NCI-H2227 treated with DMSO at 0.1 percent for 48 hours (cell line): ENCODE measurements at places on chromosomes 4 and X.

DNA sequence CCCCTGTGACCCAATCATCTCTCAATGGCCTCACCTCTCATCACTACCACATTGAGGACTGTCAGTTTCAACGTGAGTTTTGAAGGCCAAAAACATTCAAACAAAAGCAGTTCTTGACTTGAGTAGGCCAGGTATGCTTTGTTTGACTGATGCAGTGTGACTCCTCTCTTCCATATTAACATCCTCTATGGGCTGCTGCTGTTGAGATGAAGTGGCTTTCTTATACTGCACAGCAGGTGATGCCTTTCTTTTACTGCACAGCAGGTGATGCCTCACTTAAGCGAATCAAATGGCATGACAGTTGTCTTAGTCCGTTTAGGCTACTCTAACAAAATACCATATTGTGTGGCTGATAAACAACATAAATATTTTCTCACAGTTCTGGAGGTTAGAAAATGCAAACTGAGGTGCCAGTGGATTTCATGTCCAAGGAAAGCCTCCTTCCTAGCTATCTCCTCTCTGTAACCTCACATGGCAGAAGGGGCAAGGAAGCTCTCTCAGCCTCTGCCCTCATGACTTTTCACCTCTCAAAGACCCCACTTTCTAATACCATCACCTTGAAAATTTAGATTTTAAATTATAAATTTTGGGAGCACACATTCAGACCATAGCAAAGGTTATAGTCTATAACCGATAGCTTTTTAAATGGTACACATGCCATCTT lies 2267.9 kb upstream of the AGA start:
- no peak for DNase-seq

GRCh38 chr4:113666386-113667114 lies 95.0 kb downstream of the CAMK2D start:
- no peak for DNase-seq

DNA sequence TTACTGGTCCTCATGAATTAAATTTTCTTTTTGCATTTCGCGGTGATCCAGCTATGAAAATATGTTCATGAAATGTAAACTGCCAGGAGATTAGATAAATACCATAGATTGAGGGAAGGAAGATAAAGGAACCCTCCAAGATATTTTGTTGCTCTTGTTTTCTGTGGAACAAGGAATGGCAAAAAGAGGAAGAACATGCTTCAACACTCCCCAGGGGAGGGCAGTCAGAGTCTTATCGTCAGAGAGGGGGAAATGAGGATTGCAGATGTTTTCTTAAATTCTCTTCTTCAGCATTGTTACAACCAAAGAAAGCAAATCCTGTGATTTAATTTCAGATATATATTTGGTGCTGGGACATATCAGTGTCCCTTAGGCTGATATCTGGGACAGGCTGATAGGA lies 9.5 kb upstream of the SFRP2 start:
- no peak for DNase-seq

GRCh38 chr4:76811604-76812412 lies 86.1 kb downstream of the SOWAHB start:
- DNase-seq, result no peak

GRCh38 chrX:129655547-129656249 lies 942 bp upstream of the APLN start:
- peak; percentile 11 for DNase-seq

DNA sequence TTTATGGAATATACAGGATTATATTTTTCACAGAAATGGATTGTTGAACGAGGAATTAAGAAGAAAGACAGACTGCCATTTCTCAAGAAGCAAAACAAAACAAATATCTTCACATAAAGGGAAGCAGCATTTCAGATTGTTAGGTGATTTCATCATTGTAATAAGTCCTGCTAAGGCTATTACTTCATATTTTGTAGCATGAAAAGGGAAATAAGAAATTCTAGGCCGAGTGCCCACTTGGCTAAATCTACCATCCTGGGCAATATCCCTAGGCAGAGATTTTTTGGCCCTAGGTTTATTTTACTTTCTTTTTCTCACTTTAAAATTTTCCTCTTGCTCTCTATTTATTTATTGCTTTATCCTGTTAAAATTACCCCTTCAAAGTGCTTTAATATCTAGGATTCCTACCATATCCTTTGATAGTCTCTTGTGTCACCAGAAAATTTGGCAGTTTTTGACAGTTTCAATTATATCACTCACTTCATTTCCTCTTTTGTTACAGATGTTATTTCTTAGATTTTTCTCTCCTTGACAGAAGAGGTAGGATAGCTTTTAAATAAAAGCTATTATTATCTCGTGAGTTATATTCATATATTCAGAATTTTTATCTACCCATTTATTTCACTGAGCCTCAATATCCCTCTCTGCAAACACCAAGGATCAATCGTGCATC lies 142.3 kb downstream of the PDGFC start:
- no peak for DNase-seq

DNA sequence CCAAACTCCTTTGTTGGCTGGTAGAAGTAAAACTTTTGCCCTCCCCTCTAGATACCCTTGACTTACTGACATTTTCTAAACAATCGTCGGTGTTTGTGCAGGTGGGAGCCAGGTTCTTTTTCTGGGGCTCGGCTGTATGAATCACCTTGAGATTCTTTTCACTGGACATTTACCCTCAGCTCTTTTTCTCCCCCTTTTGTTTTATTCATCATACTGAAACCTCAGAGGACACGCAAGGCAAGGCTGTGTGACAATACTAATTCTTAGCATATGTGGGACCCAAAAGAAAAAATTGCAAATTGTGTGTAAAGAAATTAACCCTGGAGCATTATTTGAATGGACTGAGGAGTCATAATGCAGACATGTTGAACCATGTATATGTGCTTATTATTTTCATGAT lies 194.0 kb downstream of the PCDH19 start:
- DNase-seq, result no peak

- no peak for DNase-seq
These were observed 32.7 kb downstream of the ACSL1 start for GRCh38 chr4:184792950-184793555.

- no peak for DNase-seq
These were observed 121.2 kb downstream of the VEGFC start for GRCh38 chr4:176671532-176671931.
